ENCODE measurements at places on chromosomes 3 and 15.

GRCh38 chr3:163508206-163508605 is 1570.1 kb downstream of the SI start:
- no peak for ATAC-seq

DNA sequence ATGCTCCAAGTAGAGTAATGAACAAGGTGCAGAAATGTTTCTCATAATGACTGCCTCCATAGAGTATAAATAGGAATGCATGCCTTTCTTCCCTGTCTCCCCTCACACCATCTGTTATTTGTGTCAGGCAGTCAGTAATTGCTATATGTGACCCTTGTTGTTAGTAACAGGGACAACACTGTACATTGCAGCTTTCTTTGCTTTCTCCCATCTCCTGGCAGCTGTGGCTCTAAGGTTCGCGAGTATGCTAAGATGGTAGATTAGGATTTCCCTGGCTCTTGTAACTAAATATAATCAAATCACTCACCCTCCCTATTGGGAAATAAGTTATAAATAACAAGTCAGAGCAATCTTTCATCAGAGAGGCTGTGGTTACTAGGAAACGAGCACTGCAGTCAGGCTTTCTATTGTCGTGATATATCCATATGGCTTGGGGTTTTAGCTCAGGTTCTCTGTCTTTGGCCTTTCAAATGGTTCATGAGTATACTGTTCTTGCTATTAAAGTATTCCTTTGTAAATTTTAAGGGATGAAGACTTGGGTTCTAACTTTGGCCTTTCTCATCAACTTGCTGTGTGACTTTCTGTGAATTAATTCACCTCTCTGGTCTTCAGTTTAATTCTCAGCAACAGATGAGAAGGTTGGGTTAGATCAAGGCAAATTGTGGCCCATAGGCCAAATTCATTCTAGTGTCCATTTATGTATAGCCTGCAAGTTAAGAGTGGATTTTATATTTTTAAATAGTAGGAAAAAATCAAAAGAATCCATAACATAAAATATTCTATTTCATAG is 8.1 kb upstream of the MINDY4B start:
- ATAC-seq: peak; percentile 64

- no peak for ATAC-seq
Observed at GRCh38 chr15:47299846-47300434, 417.4 kb upstream of the SEMA6D start.

DNA sequence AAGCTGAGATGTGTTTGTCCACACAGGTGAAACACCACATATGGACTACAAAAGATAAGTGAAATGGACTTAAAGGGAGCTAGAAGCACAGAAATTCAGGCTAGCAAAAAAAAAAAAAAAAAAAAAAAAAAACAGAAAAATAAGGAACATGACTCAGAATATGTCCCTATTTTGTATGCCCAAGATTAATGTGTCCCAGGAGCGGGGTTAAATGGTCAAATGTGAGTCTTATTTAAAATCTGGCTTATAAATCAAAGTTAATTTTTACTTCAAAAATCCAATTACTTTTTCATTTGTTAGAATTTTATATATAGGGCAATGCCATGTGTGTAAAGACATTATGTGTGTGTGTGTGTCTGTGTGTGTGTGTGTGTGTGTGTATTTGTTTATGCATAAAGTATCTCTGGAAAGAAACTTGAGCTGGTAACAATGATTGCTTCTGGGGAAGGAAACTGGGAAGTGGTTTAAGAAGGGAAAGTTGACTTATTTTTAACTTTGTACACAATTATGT is 986.5 kb downstream of the ROBO2 start:
- ATAC-seq: peak; percentile 66

DNA sequence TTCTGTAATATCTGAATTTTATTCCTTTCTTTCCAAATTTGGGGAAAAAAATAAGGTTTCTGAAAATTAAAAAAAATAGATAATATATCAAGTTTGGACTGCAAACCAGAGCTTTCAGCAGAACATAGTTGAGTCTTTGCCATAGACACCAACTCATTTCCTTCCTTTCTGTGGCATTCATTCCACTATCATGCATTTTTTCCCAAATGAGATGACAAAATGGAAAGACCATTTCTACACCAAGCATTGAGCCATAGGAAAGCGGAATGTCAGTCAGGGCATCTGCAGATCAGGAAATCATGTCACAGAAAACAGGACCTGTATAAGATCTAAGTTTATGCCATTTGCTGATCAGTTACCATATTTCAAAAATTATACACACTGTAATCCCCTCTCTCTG is 333.3 kb upstream of the THBS1 start:
- no peak for ATAC-seq

DNA sequence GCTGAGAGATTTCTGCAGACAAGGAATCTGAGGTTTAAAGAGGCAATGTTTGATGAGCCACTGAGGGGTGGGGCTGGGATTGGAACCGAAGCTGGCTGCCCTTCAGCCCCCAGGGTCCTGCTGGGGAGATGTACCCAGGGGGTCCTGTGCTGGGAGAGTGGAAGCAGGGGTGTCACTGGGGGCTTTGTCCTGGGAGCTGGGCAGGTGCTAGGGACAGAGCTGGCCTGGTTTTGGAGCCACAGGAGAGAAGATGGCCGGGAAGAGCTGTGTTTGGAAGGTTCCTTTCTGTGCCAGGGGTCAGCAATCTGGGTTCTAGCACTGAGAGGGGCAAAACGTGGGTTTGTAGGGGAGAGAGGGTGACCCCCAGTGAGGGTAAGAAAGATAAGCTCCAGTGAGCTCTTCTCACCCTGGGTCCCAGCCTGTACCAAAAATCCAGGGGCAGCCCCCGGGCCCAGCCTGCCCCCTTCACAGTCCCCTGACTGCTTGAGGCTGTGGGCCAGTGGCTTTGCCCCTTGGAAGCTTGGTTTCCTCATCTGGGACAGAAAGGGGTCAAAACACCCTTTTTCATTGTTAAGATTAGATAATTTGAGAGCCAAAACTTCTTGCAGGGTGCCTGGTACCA is 69.6 kb downstream of the SMAD3 start:
- no peak for ATAC-seq

DNA sequence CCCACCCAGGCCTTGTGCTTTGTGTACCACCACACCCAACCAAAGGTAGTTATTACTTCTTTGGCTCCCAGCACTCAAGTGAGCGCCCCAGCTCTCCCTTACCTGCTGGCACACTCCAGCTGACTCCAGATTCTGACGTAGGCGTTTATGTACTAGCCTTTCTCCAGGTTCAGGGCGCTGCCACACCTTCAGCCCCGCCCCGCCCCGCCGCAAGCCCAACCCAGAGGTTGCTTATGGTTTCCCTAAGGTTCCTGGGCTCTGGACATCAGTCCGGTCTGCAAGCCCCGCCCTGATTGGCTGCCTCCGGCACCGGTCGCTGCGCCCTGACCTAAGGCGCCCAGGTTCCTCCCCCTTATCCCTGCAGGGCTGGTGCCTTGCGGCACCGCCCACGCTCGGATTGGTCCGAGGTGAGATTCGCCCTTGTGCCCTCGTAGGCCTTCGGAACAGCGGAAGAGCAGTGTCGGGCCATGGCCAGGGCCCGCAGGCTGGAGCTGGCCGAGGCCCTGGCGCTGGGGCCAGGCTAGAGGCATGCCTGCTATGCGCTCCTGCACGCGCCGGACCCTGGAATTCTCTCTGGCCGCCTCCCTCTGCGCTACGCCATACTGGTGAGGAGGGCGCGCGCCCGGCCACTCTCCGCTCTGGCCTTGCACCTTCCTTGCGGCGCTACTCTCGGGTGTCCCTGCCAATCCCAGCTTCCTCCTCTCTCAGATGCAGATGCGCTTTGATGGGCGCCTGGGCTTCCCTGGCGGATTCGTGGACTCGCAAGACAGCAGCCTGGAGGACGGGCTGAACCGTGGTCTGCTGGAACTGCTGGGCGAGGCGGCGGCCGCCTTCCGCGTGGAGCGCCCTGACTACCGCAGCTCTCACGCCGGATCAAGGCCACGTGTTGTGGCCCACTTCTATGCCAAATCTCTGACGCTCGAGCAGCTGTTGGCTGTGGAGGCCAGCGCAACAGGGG is 19.8 kb upstream of the NUDT16 start:
- ATAC-seq: peak; percentile 44

GRCh38 chr3:44529927-44530326 is 25.1 kb upstream of the ZKSCAN7 start:
- ATAC-seq: no peak

DNA sequence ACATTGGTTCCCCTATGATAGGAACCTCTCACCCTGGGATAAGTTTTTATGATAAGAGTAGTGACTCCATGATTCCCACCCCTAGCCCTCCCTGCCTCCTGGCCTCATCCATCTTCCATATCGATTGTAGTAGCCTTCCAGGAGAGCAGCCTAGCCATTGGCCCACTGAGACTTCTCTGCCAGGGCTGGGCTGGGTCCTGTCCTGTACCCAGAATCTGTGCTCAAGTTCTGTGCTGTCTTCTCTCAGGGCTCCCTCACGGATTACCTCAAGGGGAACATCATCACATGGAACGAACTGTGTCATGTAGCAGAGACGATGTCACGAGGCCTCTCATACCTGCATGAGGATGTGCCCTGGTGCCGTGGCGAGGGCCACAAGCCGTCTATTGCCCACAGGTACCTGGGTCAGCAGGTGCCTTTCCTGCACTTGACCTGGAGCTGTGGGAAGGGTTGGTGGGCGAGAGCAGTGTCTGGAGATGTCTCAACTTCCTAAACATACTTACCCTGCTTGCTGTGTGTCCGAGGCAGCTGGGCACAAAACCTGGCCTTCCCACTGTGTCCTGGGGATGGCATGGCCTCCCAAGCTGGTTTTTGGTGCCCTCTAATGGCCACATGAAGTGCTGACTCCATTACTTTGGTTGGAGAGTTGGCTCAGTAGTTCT is 16.6 kb upstream of the EXOG start:
- ATAC-seq: peak; percentile 95

All from motor neuron (in vitro differentiated cells).